ENCODE measurements at places on chromosomes 1 and 21.

GRCh38 chr1:60034999-60035398 is 38.6 kb downstream of the C1orf87 start:
- no peak for DNase-seq

- DNase-seq, result no peak
These were observed 101.4 kb upstream of the RGS1 start for GRCh38 chr1:192474080-192474683.

- no peak for DNase-seq
These were observed 170.5 kb downstream of the PTPRU start for GRCh38 chr1:29406814-29407213.

DNA sequence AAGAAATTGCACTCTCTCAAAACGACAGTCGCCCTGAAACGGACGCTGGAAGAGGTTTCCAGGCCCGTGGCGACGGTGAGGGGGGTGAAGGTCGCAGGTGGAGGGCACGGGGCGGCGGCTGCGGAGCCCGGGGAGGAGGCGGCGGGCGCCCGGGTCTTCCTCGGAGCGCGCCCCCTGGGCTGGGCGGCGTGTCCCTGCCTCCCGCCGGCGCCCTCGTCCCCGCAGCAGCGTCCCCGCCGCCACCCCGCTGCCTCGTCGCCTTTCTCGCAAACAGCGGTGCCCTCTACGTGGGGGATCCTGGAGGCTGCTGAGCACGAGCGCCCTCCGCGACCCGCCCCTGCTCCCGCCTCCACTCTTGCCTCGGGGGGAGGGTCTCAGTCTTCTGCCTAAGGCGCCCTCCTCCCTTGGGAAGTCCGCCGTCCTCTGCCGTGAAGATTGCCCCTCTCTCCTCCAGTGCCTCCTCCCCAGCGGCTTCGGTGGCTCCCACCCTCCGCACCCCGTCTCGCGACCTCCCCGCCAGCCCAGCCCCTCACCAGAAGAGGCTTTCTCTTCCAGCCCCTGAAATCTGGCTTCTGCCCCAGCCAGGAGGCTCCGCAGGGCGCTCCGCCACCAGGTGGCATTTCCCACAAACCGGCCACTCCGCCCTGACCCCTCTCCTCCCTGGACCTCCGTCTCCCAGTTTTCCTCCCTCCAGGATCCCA is 227.4 kb downstream of the SDCCAG8 start:
- DNase-seq, result peak; percentile 29

DNA sequence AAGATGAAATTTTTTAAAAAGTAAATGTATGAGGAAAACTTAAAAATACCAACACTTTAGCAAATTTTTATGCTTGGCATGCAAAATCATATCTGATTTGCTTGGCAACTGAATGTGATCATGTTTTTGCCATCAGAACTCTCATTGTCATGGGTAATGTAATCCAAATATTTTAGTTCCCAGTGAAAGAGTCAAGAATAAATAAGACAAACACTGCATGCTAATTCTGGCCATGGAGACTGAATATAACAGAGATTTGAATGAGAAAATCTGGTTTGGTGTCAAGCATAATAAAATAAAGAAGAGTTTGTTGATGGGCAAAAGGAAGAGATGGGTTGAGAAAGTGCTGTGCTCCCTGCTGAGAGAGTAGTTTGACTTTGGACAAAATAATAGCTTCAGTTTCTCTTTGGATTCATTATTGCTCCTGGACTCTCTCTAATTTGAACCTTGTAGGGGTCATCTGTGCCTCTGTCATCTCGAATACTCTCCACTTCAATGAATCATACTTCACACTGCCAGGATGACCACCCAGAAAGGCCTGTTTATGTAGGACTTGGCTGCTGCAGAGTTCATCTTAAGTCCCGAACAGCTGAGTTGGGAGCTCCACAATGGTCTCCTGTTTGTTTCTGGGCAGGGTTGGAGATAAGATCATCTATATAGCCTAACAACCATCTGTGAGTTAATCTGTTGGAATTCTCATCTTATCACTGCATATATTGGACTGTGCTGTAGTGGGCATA is 34.4 kb downstream of the ADAMTS1 start:
- no peak for DNase-seq

DNA sequence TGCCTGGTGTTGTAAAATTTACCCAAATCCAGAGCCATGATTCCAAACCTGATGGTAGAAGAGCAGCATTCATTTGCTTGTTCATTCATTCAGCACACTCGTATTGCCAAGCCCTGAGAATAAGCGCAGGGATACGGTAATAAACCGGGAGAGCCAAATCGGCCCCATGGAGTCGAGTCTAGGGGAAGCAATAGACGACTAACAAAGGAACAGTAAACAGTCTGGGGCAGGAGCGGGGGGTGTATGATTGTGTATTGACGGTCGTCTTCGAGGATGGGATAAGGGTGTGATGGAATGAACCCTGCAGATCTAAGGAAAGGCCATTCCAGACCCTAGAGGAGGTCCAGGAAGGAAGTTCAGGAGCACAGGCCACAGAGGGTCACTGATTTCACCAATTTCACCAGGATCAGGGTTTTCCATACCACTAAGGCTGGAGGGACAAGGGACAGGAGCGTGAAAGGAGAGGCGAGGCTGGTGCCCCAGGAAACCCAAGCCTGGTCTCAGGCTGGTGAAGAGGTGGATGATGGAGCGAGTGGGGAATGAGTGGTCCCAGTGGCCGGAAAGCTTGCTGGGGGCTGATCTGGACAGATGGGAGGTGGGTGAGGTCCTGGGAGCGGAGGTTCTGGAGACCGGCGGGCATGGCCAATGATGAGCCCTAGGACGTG is 61.1 kb upstream of the PDE9A start:
- no peak for DNase-seq
